ENCODE measurements at places on chromosomes 16 and 17. TPM values are rescaled to one million over a fixed set of nuclear protein-coding genes. Genes with fewer than 3 reads are reported as not detected.

Gene PTGES3L
- 2.5 TPM for total RNA-seq

Gene IL17C
- total RNA-seq: not detected

Gene PSMC3IP
- 6.9 TPM for total RNA-seq

Gene EFNB3
- 19.7 TPM for total RNA-seq

Gene FBXL16
- total RNA-seq: 10.6 TPM

Gene KRTAP17-1
- not detected for total RNA-seq

Gene ABCA8
- 3.8 TPM for total RNA-seq

Gene RHBDL3
- total RNA-seq: 2.5 TPM

Gene CCL8
- total RNA-seq: not detected

Gene KRTAP3-1
- not detected for total RNA-seq

Gene CMTM1
- 4.4 TPM for total RNA-seq

Gene IRX3
- total RNA-seq: not detected

Gene ZPBP2
- not detected for total RNA-seq

Gene CDH11
- total RNA-seq: 358 TPM

Gene SLC9A5
- 0.94 TPM for total RNA-seq

Measured in parietal lobe (tissue), 2 donors.